ENCODE measurements at places on chromosomes 16 and 17. TPM values are rescaled to one million over a fixed set of nuclear protein-coding genes. Genes with fewer than 3 reads are reported as not detected.
A peak's percentile ranks its signal among the peaks of the same experiment; 100 is the strongest.

GRCh38 chr17:32123782-32124181 is 18.5 kb upstream of the RHOT1 start:
- no peak for DNase-seq

PERCC1 gene
- not detected for total RNA-seq

DNA sequence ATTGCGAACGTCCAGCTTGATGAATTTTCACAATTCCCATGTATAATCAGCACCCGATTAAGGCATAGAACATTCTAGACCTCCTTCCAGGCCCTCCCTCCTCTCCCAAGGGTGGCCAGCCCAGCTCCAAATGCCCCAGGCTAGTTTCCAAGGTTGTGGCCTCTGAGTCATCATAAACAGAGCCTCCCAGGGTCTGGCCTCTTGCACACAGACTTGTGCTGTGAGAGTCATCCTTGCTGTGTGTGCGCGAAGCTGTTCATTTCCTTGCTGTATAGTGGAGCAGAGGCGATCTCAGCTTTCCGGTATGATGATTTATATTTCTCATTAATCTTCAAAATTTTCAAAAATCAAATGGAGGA is 20.5 kb upstream of the JPH3 start:
- DNase-seq: peak; percentile 91

DNA sequence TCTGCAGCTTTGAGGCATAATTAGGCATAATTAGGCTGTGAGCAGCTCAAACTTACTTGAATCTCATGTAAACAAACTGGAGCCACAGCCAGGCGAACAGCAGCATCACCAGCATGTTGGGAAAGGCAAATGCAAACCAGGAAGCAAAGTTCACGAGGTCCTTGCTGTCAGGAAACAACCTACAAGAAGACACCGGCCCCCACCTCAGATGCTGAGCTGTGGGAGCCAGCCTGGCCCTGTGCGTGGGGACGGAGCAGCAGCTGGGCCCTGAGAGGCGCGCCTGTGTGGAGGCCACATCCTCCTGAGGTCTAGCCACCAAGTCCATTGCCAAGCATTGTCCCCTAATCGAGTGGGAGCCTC is 12.2 kb downstream of the SLC13A5 start:
- peak; percentile 32 for DNase-seq

- DNase-seq: peak; percentile 81
Observed at GRCh38 chr17:39400547-39401411, 647 bp downstream of the FBXL20 start.

DNA sequence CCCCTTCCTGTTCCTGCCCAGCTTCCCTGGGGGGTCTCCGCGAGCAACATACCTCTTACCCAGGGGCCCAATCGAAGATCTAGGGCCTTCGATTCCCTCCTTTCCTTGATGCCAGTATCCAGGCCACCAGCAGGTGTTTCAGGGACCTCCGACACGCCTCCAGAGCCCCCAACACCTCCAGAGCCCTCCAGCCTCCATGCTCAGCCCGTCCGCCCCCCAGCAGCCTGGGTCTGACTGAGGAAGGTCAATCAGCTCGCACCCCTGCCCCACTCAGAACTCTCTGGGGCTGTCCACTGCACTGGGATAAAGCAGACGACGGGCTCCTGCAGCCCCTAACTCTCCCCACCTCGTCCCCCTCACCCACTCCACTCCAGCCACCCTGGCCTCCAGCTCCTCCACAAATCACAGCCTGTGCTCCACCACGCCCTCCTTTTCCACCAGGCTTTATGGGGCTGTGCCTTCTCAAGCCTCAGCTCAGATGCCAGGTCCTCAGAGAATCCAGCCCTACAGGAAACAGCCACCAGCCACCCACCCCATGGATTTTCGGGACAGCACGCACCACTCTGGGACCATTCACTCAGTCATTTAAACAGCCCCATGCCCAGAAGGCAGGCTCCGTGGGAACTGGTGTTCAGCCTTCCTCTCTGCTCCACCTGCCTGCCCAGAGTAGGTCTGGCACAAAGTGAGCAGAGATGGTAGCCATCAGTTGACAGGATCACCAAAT is 247.1 kb downstream of the RBFOX3 start:
- DNase-seq: no peak

KRT17 gene
- 2.8 TPM for total RNA-seq

DNA sequence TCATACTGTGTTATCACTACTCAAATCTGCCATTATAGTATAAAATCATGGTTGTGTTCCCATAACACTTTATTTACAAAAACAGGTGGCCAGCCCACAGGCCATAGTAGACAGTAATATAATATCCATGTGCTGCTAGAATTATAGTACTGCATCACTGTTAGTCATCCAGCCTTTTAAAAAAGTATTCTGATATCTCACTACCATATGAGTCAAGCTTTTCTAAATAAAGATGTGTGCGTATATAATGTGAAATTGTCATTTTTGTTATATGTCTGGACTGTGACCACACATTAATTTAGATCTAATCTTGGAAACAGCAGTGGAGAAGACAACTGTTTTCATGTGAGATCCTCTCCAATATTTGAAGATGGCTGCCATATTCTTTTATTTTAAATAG is 1049.1 kb upstream of the GOT2 start:
- no peak for DNase-seq

THRA gene
- 50.8 TPM for total RNA-seq

All from posterior vena cava (tissue), 2 donors.